ENCODE measurements at places on chromosomes 3 and 15.
A peak's percentile ranks its signal among the peaks of the same experiment; 100 is the strongest.

DNA sequence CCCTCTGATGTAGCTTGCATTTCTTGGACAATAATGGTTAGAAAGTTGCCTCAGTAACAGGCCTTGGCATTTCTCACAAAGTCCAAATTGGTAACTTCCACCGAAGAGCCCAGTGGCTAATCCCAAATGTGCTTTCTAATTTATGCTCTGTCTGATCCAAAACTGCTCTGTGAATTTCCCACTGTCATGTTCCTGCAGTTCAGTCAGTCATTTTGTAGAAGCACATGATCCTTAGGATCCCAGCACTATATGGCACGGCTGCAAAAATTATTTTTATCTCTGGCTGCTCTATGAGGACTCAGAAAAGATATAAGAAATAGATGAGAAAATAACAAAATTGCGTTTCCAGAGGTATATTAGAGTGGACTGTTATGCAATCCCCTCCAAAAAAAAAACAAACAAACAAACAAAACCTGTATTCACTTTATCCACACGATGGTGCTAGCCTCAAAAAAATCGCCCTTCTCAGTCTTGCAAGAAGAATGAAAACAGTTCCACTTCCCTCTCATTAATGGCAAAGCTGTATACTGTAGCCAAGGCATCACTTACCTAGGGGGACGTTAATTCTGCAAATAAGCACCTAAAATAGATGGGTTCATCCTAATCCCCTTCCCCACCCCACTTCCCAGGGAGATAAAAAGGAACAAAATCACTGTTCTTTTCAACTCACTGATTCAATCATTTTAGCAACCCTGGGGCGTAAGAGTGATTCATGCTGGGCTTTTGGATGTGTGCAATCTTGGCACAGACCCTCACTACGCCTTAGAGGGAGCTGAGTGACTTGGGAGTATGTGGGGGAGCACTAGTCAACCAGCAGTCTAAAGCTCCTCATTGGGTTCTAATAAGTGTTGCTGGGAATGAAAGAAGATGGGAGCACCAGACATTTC is 61.3 kb downstream of the TMCO5A start:
- peak; percentile 95 for ATAC-seq

GRCh38 chr3:57682284-57682683 is 10.6 kb downstream of the DENND6A start:
- peak; percentile 53 for ATAC-seq

GRCh38 chr3:133938770-133939462 is 43.2 kb upstream of the RAB6B start:
- ATAC-seq, result no peak

DNA sequence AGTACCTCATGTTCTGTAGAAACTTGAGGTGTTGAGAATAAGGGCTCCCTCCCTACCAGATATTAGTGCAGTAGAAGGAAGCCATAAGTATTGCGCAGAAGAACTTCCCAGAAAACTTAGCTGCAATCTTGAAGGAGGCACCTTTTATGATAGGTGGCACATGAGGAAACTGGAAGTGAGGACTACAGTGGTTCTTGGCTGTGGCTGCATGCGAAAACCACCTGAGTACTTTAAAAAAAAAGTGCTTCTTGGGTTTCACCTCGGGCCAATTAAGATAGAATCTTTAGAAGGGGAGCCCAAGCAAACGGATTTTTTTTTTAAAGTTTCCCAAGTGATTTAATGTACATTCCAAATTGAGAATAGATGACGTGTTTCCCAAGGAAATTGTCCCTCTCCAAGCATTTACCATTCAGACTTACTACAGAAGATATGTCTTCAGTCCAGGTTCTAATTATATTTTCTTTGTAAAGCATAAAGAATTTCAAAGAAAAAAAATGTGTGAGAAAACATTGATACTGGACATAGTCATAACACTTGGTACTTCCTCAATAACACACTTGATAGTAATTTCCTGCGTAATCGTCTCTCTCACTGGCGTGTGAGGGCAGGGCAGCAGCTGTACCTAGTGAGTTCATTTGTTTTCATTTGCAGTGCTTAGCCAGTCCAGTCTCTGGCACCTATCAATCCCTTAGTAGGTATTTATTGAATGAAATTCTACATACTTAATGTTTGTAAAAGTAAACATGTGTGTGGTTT is 12.3 kb upstream of the NR1I2 start:
- no peak for ATAC-seq

GRCh38 chr15:77826006-77826695 is 193.4 kb upstream of the LINGO1 start:
- ATAC-seq, result no peak

DNA sequence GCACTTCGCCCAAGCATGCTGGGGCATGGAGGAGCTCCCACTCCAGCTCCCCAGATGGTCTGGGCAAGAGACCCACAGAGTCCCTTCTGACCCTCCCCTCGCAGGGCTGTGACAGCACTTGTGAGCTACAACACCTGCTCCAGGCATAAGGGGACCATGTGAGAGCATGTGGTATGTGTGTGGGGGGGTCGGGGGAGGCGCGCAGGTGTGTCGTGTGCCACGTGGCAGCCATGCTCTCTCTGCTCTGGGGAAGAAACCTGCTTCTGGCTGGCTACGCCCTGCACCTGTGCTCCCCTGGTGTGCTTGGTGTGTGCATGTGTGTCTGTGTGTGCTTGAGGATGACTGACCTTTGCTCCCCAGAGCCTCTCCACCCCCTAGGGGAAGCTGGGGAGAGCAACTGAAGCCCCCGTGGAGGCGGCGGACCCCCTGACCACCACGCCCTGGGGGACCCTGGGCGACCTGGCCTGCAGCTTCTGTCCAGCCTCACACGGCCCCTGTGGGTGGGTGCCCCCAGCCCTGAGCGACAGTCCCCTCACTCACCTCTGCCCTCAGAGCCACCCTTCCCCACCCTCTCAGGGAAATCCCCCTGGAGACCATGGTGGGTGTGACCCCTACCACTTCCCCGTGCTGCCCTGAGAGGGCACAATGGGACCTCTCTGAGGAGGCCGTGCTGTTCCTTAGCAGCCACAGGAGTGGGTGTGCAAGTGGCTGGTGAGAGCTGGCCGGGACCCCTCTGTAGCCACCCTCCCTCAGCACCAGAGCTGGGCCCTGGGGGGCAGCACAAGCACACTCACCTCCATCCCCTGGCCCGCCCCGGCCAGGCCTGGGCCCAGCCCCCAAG is 16.6 kb upstream of the SEC13 start:
- ATAC-seq, result no peak

DNA sequence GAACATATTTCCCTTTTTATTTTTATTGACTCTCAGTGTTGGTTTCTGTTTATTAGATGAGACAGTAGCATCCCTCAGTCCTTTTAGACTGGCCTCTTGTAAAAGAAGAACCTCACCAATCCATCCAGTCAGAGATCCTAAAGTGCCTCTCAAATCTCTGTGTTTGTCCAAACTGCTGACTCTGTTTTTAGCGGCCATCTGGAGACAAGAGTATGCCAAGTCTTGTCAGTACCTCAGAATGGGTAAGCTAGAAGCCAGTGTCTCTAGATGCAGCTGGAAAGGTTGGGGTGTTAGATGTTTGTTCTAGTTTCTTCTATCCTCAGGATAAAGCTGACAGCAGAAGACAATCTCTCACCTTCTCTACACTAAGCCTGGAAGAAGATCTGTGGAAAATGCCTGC is 537.7 kb upstream of the ZNF385D start:
- ATAC-seq, result no peak

- no peak for ATAC-seq
These were observed 40.5 kb downstream of the IMPG2 start for GRCh38 chr3:101279765-101280385.

DNA sequence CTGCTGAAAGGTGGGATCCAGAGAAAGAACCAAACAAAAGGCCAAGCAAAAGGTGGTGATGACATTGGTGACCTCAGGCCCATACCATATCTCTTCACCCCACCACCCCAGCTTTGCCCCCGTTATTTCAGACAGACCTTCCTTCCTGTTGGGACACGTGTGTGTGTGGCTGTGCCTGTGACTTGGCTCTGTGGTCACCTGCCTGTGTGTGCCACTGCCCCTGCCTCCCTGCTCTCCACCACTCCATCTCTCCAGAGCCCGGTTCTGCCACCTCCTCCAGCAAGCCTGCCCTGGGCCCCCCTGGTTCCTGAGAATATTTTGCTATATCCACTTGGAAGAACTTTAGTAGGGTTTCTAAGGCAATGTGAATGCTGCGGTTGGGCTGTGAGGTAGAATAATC is 28.6 kb upstream of the TLE3 start:
- ATAC-seq, result no peak

DNA sequence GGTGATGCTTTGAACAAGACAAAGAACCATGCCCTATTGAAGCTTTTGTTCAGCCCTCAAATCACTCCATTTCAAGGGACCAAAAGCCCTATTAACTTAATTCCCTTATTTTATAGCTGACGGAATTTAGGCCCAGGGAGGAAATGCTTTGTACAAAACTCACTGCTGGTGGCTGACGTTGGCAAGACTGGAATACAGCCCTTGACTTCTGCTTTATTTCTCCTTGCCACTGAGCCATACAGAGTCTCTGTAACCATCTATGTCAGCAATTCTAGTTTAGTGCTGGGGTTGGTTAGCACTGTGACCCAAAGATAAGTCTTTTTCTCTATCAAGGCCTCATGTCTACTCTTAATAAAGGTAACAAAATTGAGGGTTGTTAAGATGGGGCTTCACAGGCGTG is 316.1 kb upstream of the TPRG1 start:
- no peak for ATAC-seq

DNA sequence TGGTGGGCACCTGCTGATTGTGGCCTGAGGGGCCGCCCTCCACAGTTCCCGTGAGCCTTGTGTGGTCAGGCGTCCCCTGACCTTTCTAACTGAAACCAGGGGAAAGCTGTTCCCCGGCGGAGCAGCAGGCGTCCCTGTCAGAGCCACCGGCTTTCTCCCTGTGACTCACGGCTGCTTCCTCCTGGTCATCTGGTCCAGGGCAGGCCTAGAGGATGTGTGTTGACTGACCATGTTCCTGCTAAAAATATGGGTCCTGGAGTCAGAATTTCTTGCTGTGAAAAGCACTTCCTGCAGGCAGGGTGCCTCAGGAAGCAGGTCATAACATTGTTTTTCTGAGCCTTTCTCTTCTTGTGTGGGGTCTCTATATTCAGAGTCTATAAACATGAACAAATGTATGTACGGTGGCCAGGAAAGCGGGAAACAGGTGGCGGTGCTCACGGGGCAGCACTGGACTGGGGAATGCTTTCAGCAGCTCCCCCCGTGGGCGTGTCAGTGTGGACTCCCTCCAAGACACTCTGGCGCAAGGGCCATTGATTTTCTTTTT is 38.4 kb upstream of the CGNL1 start:
- no peak for ATAC-seq

DNA sequence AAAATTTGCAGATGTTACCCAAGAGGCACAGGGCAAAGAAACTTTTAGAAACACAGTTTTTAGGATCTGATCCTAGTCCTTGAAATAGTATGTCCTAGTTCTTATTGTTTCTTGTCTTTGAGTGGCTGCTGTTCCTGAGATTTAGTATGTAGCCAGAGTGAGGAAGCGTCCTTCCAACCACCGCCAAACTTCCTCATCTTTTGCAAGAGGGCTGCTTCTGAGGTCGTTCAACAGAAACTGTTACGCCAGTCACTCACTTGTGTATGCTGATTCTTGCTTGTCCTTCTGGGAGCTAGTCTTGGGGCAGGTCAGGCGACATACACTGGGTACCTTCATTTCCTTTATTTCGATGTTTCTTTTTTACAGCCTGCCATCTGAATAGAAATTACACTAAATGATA is 577.3 kb upstream of the ZNF717 start:
- no peak for ATAC-seq

GRCh38 chr3:30924763-30925162 is 30.3 kb upstream of the GADL1 start:
- ATAC-seq, result no peak

GRCh38 chr3:116399701-116400226 is 45.5 kb downstream of the LSAMP start:
- no peak for ATAC-seq

DNA sequence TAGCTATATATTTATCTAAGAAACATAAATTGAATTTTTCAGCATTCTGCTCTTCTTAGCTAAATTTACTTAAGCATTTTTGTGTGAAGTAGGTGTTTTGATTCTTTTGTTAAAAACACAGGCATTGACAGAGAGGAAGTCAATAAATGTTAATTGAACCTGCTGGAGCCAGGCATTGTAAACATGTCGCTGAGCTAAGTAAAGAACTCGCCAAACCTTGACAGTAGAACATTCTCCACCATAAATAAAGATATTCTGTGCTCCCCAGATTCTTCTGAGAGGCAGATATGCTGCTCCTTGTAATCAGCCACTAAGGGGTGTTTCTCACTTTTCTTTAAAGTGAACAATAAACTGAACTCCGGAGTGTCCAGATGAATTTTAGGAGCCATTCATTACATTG is 38.4 kb downstream of the SYNM start:
- ATAC-seq, result no peak

GRCh38 chr15:68676011-68676605 is 97.3 kb downstream of the CORO2B start:
- ATAC-seq, result 0 out of 3 replicates have a peak, but pooled peaks have one; percentile 12

DNA sequence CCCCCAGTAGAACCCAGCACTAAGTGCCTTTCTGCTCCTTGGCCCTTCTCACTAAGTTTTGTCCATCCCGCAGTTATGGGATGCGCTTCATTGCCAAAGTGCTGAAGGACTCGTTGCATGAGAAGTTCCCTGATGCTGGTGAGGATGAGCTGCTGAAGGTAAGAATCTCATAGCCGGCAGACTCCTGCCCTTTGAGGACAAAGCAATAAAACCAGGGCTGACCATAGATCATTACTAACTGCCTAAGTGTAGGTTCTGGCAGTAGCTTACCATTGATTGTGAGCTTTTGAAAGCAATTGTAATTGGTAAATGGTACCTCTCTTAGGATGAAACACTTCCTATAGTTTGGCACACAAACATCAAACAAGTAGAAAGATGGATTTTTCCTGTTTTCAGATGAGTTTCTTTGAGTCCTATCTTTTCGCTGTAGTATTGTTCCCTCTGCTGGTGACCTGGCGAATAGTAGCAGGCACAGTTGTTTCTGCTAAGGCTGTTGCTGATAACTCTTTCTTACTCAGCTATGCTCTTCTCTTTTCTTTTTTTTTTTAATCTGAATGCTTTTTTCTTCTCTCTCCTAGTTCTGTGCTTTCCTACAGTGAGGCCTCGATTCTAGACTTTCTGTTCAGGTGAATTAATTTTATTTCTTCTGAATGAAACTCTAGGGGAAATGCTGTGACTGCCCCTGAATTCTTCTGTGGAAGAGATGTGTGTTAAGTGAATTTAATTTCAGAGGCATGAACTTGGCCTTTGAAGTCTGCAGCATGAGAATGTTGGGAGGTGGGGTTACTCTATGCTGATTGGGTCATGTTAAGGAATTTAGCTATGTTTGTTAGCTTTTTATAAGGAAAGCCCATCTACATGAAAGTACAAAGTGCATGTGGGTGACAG is 47.4 kb upstream of the CRTC3 start:
- peak; percentile 72 for ATAC-seq

GRCh38 chr15:79032656-79033055 is 57.9 kb downstream of the RASGRF1 start:
- ATAC-seq, result no peak

- ATAC-seq, result no peak
These were observed 327.1 kb upstream of the SLCO3A1 start for GRCh38 chr15:91526424-91526823.

Data from SK-N-SH treated with all-trans-retinoic acid at 6 μM for 48 hours (cell line).